Uterus (tissue), 4 donors: ENCODE measurements at places on chromosomes 12 and 14.

DNA sequence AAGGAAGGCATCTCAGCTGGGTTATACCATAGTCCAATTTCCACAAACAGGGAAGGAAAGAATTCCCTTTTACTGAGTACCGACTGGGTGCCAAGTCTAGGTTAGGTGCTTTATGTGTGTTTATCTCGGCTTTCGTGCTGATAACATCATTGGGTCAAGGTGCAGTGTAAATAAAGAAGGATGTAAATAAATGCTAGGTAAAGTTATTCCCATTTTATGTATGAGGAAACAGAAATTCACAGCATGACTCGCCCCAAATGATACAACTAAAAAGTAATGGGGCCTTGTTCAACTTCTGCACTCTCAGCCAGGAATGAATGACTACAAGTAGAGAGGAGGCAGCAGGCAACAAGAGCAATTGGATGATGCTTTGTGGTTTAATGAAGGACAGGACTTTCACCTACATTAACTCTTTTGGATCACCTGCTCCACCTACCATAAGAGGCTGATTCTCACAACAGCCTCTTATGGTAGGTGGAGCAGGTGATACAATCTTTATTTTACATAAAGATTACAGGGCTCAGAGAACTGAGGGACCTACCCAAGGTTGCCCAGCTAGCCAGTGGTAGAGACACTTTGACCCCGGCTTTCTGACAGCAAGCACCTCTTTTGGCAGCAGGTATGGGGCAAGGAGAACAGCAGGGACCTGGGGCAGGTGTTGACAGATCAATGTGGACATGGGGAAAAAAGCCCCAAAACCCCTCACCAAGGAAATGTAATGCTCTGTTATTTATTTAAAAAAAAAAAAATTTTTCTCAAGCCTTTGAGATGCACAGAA lies 213.4 kb upstream of the NUDT4 start:
- no peak for DNase-seq
- no peaks in the 10 kb centered on the region for H3K27me3 ChIP-seq
- H3K36me3 ChIP-seq, result no peaks in the 10 kb centered on the region
- H3K27ac ChIP-seq, result no peak overlapping the region
- no peak overlapping the region for H3K4me3 ChIP-seq

- DNase-seq, result no peak
- H3K4me3 ChIP-seq, result no peak overlapping the region
- no peak overlapping the region for H3K27ac ChIP-seq
These were observed 53.2 kb upstream of the DYRK2 start for GRCh38 chr12:67595365-67595764.

- DNase-seq, result no peak
- no peaks in the 10 kb centered on the region for H3K36me3 ChIP-seq
- H3K27ac ChIP-seq, result no peak overlapping the region
These were observed 66.9 kb downstream of the C12orf56 start for GRCh38 chr12:64323476-64324225.

DNA sequence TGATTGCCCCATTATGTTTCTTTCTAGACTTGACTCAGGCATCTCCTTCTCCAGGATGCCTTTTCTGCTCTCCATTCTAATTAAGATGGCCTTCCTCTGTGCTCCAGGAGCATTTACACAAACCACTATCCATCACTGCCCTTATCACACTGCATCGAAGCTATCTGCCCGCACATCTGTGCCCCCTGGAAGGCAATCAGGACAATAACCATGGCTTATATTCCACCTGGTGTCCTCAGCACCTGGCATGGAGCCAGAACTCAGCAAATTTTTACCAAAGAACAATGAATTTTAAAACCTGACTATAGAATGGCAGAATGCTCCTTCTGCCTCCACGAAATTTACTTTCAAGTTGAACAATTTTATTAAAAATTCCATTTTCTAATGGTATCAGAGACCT lies 465.8 kb downstream of the APAF1 start:
- H3K27me3 ChIP-seq, result no peaks in the 10 kb centered on the region
- H3K4me3 ChIP-seq, result no peak overlapping the region
- H3K27ac ChIP-seq, result no peak overlapping the region
- H3K36me3 ChIP-seq, result no peaks in the 10 kb centered on the region
- H3K4me1 ChIP-seq, result no peaks in the 10 kb centered on the region
- no peak for DNase-seq

DNA sequence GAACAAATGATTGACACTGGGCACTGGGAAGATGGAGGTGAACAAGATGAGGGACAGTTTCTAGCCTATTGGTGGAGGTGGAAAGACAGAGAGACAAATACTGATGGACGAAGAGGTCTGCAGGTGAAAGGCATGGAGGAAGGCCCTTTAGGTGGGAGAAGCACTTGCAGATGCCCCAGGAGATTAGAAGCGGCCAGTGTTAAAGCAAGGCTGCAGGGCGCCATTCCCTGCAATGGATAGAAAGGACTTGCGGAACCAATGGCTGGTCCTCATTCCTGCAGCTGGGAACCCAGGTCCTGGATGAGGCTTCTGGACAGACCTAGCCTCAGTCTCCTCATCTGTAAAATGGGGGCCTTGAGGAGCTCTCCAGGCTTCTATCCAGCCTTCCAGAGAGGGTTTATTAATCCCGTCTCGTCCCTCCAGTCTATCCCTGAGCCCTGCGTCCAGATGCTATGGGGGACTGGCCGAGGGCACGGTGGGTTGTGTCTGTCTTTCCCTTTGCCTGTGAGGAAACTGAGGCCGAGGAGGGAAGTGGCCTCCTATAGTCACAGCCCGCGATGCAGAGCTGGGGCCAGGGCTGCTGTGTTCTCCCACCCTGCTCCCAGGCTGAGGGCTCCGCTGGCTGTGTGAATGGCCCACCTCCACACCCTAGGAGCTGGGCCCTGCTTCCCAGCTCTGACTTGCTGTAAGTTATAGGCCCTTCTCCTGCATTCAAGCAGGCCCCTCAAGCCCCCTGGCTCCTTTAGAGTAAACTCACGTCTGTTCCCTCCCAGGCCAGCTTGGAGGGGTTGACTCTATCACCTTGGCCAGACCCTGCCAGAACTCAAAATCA lies 33.0 kb downstream of the CYP46A1 start:
- no peaks in the 10 kb centered on the region for H3K27me3 ChIP-seq
- H3K4me3 ChIP-seq, result no peak overlapping the region
- no peaks in the 10 kb centered on the region for H3K4me1 ChIP-seq
- no peaks in the 10 kb centered on the region for H3K36me3 ChIP-seq
- no peak for DNase-seq
- H3K27ac ChIP-seq, result no peak overlapping the region

DNA sequence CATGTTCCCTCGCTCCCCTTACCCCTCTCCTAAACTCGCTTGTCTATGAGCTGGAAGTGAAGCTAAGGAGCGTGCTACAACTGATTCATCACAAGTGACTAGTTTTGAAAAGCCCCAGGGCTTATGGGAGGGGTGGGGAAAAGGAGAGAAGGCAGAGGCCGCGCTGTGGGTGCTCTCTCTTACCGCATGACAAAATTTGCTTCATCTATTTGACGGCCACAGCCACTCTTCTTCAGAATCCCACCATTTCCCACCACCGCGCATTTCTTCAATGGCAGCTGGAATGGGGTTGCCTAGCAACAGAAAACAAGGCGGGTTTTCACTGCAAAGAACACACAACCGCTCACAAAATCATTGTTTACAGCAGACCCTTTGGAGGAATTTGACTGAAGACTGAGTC lies 79.4 kb downstream of the ST8SIA1 start:
- no peak for DNase-seq
- H3K36me3 ChIP-seq, result no peaks in the 10 kb centered on the region
- no peaks in the 10 kb centered on the region for H3K4me1 ChIP-seq
- no peak overlapping the region for H3K27ac ChIP-seq

- no peaks in the 10 kb centered on the region for H3K4me1 ChIP-seq
- no peaks in the 10 kb centered on the region for H3K36me3 ChIP-seq
- no peak for DNase-seq
- peak overlapping the region; percentile 10 for H3K4me3 ChIP-seq
These were observed 2.9 kb upstream of the PTHLH start for GRCh38 chr12:27975222-27976136.
